ENCODE measurements at places on chromosomes 5 and 9.

DNA sequence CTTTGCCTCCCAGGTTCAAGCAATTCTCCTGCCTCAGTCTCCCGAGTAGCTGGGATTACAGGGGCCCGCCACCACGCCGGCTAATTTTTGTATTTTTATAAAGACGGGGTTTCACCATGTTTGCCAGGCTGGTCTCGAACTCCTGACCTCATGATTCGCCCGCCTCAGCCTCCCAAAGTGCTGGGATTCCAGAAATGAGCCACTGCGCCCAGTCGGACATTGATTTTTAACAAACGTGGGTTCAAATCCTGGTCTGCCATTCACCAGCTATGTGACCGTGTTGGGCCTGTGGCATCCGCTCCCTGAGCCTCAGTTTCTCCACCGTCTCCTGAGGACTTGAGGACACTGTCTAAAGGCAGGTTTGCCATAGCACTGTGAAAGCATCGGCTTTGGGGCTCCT lies 41.8 kb upstream of the NEK6 start:
- no peak for DNase-seq

- DNase-seq = no peak
These were observed 10.5 kb upstream of the MYORG start for GRCh38 chr9:34387239-34387638.

- DNase-seq = peak; percentile 45
These were observed 1.9 kb upstream of the FST start for GRCh38 chr5:53478411-53479044.

- no peak for DNase-seq
These were observed 79.0 kb upstream of the ZNF608 start for GRCh38 chr5:124825250-124825982.

DNA sequence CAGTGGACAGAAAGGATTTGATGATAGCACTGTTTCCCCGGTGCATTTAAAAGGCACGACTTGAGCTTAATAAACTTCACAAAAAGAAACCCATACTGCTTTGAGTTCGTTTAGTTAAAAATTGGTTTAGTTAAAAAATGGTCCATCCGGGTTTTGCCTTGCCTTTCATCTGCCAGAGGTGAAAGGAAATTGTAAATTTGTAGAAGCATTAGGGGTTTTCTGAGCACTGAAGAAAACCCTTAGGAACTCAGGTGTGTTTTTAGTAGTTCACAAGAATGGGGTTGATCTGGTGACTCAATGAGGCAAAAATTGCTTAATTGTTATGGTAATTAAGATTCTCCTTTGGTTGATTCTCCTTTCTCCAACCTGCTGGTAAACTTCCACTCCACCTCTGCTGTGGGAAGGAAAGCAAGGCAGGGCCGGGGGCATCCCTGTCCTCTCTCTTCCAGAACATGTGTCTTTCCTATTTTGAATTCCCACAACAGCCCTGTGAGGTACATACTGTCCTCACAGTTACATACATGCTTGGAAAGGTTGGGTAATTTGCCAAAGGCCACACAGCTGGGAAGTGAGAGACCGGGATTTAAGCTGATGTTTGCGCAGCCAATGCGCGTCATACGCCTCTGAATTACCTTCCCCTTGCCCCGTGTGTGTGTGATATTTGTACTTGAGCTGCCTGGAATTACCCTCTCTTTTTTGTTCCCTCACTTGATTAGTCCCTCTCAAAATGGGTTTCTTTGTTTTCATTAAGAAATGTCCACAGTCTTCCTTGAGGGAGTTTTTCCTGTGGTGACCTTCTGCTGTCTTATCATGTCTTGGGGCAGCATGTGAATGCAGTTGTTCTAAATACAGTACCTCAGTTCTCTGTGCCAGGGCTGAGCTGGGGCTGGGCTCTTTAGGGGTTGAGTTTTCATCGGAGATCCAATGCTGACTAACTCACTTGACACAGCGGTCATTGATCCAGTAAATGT lies 94.4 kb downstream of the ARHGAP26 start:
- peak; percentile 28 for DNase-seq

GRCh38 chr9:5838884-5839571 lies 6.1 kb upstream of the ERMP1 start:
- no peak for DNase-seq

DNA sequence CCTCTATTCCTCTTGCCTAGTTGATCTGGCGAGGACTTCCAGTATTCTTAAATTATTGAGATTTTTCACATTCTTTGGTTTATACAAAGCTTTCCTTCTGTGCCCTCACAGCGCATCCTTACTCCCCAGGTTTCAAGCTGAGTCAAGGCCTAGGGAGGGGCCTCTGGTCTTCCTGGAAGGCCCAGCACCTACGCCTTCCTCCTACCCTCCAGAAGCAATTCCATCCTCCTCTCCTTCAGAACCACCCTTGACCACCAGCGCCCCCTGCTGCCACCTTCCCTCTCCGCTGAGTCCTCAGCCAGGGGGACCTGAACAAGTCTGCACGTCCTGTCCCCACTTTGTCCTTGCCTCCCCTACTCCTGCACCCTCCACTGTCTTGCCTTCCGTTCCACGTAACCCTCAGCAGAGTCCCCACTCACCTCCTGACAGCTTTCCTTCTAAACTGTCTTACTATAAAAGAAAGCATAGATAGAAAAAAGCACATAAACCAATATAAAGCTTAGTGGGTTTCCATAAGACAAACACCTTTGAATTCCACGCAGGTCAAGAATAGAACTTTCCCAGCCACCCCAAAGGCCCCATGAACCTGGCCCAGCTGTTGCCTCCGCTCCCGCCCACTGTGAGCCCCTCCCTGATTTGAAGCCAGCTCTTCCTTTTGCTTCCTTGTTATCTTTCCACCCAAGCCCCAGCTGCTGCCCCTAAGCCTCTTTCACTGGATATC lies 63.0 kb upstream of the CTSL start:
- DNase-seq = peak; percentile 94

DNA sequence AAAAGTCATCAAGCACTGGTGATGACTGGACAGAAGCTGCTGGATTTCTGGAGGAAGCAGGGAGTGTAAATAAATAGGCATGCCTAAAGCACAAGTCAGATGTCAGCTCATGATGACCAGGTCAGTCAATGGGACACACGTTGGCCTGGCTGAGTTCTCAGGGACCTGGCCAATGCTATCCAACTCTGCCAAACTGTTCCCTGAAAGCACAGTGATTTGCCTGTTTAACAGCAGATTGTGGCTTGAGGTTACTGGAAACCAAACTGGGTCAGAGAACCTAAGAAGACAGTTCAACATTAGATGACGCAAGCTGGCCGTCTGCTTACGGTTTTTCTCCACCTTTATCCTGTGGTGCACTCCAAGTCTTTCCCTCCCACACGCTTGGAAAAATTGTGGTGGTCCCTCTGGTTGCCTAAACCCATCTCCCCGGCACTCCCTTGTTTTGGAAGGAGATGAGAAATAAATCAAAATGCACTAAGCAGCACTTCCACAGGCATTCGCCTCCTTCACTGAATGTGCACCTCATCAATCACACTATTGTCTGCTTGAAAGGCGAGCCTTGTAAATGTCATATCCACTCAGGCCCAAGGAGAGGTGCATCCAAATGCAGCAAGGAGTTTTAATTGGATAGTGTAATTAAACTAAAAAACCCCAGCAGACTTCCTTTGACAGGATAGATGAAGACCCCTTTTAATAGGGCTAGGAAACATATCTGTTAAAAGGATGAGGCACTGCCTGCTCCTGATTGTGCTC lies 199.4 kb downstream of the GAPVD1 start:
- DNase-seq = peak; percentile 85

GRCh38 chr5:43190755-43191603 lies 1.0 kb upstream of the NIM1K start:
- no peak for DNase-seq

DNA sequence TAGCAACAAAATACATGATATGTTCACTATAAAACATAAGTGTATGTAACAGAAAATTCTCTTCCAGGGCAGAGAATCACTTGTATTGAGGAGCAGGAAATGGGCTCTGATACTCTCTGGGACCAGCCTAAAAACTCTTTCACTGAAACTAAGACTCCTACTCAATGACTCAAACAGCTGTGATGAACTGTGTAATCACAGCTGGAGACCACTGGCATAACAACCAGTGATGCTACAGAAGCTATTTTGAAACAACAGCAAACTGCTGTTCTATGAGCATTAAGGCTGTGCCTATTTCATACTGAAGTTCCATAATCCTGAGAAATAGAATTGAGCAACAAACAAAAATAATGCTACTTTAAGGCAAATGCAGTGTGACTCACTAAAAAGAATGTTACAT lies 594.0 kb downstream of the HINT1 start:
- no peak for DNase-seq

DNA sequence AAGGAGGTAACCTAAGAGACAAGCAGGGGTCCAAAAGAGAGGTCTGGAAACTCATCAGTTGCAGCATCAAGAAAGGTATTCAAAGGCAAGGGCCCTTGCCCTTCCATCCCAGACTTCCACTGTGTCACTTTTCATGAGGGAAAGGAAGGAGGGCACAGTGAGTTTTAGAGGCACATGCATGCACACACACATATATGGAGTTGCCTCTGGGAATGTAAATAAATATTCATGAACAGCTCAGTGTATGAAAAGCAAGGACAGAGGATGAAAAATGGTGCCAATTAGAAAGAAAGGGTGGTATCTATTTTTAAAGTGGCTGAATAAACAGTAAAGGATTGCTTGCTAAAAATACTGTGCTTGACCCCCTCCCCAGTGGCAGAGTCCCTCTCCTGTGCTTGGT lies 105.3 kb upstream of the LRRTM2 start:
- DNase-seq = no peak

DNA sequence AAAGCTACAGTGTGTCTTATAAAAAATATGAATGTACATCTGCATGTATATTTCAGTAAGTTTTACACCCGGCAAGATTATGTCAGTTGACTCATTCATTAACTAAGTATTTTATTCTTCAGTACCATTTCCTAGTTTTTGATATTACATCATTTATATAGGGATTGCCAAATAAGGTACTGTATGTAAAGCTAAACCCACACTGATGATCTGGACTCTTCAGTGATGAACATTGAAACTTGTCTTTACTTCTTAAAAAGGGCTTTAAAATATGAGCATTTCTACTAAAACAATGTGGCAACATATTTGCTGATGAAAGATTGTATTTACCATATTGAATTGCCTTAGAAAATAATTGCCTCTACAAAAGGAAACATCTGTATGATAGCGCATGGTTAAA lies 151.8 kb upstream of the TLX3 start:
- no peak for DNase-seq

- DNase-seq = no peak
These were observed 18.5 kb upstream of the NTNG2 start for GRCh38 chr9:132143359-132143758.

DNA sequence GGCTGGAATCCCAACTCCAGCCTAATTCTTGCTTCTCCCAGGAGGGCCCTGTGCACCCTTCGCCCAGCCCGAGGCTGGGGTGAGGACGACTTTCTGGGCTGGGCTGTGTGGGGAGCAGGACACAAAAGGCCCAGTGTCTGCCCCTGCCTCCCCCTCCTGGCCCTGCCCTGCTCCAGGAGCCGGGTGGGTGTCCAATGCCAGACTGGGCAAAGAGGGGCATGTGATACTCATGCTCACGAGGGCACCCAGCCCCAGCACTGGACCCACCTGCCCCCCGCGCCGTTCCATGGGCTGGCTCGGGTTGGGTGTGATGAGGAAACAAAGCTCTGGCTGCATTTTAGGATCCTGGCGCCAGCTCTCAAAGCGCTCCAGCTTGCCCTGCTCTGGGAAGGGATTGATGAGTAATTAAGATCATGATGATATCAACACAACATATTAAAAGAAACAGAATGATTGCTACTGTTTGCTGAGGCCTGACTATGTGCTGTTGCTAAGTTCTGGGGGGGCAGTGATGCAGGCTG lies 30.7 kb downstream of the LHX2 start:
- peak; percentile 93 for DNase-seq

- no peak for DNase-seq
These were observed 192.4 kb downstream of the SLF1 start for GRCh38 chr5:94810877-94811276.

DNA sequence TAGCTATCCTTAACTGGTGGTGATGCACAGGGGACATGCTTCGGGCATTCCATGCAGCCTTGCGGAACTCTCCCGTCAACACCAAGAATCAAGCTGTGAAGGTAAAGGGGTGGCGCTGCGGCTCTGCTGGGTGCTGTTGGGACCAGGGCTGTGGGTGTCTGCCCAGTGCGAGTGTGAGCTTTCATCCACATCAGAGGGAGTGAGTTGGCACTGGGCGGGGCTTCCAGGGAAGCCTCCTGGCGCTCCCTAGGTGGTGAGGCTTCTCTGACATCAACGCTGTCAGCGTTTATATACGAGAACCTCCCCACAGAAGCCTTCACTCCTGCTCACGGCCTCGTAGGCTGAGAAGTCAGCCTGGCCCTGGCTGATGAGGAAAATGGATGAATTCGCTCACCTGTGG lies 11.7 kb downstream of the ARPC5L start:
- no peak for DNase-seq

- no peak for DNase-seq
These were observed 41.7 kb downstream of the JAKMIP2 start for GRCh38 chr5:147740864-147741263.

- DNase-seq = peak; percentile 83
These were observed 15.0 kb downstream of the LHX6 start for GRCh38 chr9:122213589-122214413.

- no peak for DNase-seq
These were observed 4.4 kb downstream of the HNRNPAB start for GRCh38 chr5:178208540-178209227.

DNA sequence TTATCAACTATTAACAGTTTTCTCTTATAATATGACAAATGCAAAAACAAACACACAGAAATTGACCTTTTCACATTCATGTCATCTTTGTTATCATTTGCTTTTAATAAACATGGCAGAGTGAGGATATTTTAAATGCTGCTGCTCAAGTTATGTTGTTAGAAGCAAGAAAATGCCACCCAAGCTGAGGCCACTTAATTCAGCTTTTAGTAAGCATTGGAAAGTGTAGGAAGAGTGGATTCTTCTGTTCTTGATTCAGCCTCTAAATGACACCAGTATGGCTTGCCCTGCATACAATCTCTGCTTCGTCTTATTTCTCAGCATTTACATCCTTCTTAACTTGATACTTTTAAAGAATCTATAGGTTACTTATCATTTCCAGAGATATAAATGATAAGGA lies 420.4 kb upstream of the POU5F2 start:
- no peak for DNase-seq

GRCh38 chr5:139644001-139644456 lies 4.1 kb upstream of the CXXC5 start:
- no peak for DNase-seq

DNA sequence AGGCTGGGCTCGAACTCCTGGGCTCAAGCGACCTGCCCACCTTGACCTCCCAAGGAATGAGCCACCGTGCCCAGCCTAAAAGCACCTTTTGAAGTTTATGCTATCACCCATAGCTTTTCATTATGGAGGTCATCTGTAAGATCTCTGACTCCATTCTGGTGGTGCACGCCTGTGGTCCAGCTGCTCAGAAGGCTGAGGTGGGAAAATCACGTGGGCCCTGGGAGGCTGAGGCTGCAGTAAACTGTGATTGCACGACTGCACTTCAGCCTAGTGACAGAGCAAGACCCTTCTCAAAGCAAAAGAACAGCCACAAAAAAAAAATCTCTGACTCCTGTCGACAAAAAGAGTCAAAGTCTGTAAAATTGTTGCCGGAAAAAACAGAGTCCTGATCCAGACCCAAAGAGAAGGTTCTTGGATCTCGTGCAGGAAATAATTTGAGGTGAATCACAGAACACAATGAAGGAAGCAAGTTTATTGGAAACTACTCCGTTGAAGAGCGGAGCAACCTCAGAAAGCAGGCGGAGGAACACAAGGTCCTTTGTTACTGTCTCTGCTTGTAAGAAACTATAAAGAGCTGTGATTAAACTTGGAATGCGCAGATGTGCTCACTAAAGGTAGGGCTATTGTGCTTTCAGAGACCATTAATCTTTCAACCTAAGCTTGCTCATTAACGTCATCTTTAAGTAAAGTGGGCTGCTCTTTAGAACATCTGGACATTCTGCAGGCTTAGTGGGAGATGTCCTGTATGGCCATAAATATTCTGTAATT lies 2.0 kb upstream of the HAUS6 start:
- DNase-seq = peak; percentile 31

Data from COLO829 (cell line).